ENCODE measurements at places on chromosomes 3 and 15.

GRCh38 chr3:10999221-11000107, 6.9 kb downstream of the SLC6A1 start:
- DNase-seq: no peak

DNA sequence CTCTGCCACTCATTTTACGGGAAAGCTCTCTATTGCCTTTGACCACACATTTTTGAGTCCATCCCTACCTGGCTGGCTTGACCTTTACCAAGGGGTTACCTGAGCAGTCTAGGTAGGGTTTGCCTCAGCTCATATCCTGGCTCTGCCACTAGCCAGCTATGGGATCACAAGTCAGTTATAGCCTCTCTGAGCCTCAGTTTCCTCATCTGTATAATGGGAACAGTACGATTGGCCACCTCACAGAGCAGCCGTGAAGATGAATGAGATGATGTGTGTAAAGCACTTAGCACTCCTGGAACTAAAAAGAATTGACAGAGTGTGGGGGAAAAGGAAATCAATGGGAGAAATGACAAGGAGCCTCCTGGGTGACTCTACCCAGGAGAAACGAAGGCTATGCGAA, 28.0 kb downstream of the SPATA12 start:
- no peak for DNase-seq

DNA sequence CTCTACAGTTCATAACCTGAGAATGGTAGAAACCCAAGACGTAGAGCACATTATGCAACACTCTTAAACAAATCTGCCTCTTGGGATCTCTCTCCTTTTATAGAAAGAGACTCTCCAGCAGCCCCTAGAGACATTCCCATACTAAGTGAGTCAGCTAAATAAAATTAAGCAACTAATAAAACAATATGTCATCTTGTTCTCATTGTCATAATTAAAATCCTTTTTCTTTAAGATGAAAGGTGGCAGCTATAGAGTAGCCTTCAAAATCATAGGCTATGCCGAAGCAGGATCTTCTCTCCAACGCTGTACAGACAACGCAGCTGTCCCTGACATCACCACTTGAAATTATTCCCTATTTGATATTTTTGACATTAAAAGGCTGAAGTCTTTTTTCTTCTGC, 790.0 kb downstream of the FHIT start:
- DNase-seq: peak; percentile 38

- DNase-seq: no peak
These were observed 21.0 kb upstream of the CHRNB4 start for GRCh38 chr15:78662028-78662427.
